Lower lobe of right lung (tissue), 2 donors: ENCODE measurements at places on chromosomes 3 and 15. TPM values are rescaled to one million over a fixed set of nuclear protein-coding genes. Genes with fewer than 3 reads are reported as not detected.

CLEC3B gene
- 217 TPM for total RNA-seq

CA12 gene
- total RNA-seq: 4.9 TPM

FOXB1 gene
- total RNA-seq: not detected

DNA sequence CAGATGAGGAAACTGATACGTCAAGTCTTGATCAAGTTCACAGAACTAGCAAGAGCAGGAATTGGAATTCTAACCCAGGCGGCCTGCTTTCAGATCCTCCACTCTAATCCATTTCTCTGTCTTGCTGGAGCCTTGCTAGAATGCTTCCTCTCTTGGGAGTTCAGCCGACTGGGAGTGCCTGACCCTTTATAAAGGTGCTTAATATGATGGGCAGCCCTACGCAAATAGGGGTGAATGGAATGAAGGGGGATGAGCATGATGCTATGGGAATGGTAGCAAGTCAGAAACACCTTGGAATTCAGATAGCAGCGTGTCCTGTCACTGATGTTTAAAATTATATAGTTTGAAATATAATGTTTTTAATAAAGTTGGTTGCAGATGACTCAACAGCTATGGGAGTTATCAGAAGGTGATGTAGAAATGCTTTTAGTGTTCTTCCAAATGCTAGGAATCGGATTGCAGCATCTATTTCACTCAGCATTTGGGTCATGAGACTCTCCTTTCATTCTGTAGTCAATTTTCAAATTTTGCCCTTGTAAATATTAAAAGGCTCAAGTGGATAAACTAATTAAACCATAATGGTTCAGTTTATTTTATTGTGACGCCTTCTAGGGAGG, 150.7 kb downstream of the FNDC3B start:
- no peak for DNase-seq

DNA sequence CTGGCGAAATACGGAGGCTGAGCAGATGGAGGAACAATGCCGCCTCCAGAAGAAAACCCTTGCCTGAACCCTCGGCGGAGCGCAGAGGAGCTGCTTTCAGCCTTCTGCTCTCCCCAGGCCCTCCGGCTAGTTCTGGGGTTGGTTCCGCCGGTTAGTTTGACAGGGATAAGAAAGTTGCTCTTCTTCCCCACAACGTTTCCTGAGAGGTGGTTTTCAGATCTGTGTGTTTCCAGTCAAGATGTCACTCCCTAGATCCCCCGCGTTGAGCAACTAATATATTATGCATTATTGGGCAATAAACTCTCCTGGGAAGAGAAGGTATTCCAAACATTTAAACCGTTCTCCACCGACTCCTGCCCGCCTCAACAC, 551 bp downstream of the NLGN1 start:
- no peak for DNase-seq

- no peak for DNase-seq
Measured at GRCh38 chr3:81716870-81717509, 44.5 kb downstream of the GBE1 start.

DNA sequence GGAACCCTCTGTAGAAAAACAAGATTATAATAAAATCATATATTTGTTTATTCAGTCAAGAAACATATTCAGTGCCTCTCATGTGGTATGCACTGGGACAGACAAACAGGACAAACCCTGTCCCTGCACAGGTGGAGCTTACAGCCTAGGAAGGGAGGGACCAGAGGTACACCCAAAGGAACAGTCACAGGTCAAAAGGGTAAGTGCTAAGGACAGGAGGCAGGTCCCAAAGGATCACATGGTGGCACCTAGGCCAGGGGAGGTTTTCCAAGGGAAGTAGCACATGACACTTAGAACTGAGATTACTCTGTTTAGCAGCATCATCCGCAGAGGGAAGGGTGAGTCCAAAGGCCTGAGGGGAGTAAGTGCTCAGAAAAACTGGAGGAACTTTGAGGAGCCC, 254.4 kb upstream of the ARRDC4 start:
- DNase-seq: no peak

DNA sequence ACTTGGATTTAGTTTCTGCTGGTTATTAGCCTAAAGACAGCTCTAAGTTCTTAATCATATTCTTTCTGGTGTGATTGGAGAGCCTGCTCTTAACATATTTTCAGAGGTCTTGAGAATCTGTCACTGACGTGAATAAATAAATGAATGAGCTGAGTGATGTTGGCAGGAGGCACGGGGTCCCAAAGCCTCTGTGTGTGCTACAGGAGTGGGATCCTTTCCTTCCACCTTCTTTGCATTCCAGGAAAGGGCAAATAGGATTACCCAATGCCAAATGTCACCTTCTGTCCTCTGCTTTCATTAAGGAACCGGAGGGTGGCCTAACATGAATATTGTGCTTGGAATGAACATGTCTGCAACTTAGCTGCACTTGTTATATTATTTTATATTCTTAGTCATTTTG, 53.1 kb downstream of the CD47 start:
- DNase-seq: no peak

GRCh38 chr3:175672119-175672689, 813.1 kb downstream of the NAALADL2 start:
- no peak for DNase-seq
